ENCODE measurements at places on chromosomes 13 and 19. TPM values are rescaled to one million over a fixed set of nuclear protein-coding genes. Genes with fewer than 3 reads are reported as not detected.

The ZNF492 gene
- total RNA-seq: under 0.01 TPM

The IL27RA gene
- 14.1 TPM for total RNA-seq

The ZNF420 gene
- 6.9 TPM for total RNA-seq

The ZNF320 gene
- total RNA-seq: 24.2 TPM

The CGB5 gene
- total RNA-seq: not detected

The ZNF888 gene
- 6.6 TPM for total RNA-seq

The KLF1 gene
- total RNA-seq: not detected

The ACTL9 gene
- total RNA-seq: not detected

The SERTAD1 gene
- total RNA-seq: 17.2 TPM

The DNAJC15 gene
- 10.9 TPM for total RNA-seq

The EDNRB gene
- 1.8 TPM for total RNA-seq

The B3GNT8 gene
- 0.88 TPM for total RNA-seq

The ZFP28 gene
- 9.5 TPM for total RNA-seq

The PROZ gene
- total RNA-seq: not detected

The LTBP4 gene
- total RNA-seq: 24.6 TPM

The ZNF177 gene
- total RNA-seq: 2.1 TPM

The HSPB6 gene
- total RNA-seq: 77.2 TPM

The LGI4 gene
- total RNA-seq: 0.05 TPM

The KLK2 gene
- not detected for total RNA-seq

The ATP7B gene
- total RNA-seq: 5.3 TPM

The SIGLEC8 gene
- not detected for total RNA-seq

The CACNG8 gene
- total RNA-seq: 0.23 TPM

The ANKLE1 gene
- 0.59 TPM for total RNA-seq

The ECSIT gene
- 26.1 TPM for total RNA-seq

The F10 gene
- total RNA-seq: 15.7 TPM

The COMP gene
- 3.0 TPM for total RNA-seq
